ENCODE measurements at places on chromosomes 6 and 20.

GRCh38 chr6:161575523-161576254 lies 301.8 kb upstream of the AGPAT4 start:
- no peak for DNase-seq

DNA sequence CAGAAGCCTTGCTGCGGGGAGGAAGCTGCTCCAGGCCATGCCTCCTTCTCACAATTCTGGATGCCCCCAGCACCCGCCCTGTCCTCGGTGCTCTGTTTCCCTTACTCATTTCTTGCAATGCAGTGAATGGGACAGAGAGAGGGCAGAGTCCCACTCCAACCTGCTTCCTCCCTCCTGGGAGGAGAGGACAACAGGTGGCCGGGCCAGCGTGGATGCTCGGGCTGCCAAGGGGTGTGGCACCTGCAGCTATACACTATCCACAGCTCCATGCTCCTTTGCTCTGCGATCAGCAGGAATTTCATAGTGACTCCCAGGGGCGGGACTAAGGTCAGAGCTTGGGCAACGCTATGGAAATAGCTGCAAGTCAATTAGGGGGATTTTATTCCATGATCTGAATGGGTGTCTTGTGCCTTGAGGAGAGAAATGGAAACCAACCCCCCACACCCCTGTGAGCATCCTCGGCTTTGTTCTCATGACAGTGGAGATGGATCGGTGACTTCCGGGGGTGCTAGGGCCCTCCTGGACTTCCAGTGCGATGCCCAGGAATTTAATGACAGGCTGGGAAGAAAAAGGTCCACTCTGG lies 192.5 kb downstream of the MYLK4 start:
- no peak for DNase-seq

- DNase-seq, result no peak
Measured at GRCh38 chr20:48837014-48837413, 9.2 kb upstream of the PREX1 start.

- no peak for DNase-seq
Measured at GRCh38 chr6:128886706-128887105, 3.8 kb downstream of the LAMA2 start.

DNA sequence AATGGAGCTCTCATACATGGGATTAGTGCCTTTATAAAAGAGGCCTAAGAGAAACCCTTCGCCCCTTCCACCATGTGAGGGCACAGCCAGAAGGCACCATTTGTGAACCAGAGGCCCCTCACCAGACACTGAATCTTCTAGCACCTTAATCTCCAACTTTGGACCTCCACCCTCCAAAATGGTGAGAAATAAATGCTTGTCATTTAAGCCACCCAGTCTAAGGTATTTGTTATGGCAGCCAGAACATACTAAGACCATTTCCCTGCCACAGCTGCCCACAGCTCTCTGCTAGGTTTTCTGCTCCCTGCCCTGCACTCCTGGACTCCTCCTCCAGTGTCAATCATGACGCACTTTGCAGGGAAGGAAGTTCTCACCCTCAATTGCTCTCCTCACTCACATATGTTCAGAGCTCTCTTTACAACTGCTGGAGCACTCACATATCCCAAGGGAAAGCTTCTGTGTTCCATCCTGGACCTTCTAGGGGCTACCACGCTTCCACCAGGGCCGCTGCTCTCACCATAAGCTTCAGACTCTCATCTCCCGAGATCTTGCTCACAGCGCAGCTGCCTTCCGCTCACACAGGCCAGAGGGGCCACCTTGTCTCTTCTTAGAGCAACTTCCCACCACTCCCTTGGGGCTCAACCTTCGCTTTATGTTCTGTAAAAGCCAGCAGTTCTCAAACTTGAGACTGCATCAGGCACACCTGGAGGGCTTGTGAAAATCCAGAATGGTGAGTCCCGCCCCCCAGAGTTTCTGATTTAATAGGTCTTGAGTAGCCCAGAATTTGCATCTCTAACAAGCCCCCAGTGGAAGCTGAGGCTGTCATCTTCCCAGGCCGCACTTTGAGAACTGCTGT lies 1.6 kb upstream of the LY86 start:
- no peak for DNase-seq

DNA sequence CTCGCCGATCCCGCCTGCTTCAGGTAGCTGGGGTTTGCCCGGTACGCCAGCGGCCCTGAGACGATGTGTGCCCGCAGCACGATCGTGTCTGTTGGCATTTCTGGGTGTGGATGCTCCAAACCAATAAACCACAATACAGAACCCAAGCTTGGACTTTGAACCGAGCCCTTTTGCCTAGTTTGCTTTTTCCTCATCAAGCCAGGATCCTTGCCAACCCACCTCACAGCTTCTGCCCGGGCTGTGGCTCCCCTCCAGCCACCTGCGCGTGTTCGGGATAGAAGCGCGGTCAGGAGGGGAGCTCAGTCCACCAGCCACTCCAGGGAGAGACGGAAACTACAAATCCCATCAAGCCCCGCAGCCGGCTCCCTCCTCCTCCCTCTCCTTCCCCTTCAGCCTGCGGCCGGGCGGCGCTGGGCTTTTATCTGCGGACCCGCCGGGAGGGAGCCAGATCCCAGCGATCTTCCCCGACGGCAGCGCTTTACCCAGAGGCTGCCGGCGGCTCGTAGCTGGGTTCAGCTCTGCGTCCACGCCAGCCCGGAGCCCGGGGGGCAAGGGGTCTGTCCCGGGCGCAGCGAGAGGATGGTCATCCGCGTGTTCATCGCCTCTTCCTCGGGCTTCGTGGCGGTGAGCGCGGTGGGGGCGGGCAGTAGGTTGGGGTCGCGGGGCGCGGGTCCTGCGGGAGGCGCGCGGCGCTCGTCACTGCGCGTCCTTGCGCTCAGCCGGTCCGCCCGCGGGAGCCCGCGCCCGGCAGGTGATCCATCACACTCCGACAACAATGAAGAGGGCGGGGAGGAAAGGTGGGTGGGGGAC lies at the start of gene SH3BGRL2:
Gene SH3BGRL2, plus strand, starts transcription at position 447 of the 810 bp plus-strand sequence. Its CDS starts 133 bp downstream, at position 580.
- no peak for DNase-seq

- DNase-seq, result no peak
Measured at GRCh38 chr6:37783025-37783855, 36.3 kb upstream of the ZFAND3 start.

- no peak for DNase-seq
Measured at GRCh38 chr6:167658106-167658505, 168.6 kb upstream of the AFDN start.

GRCh38 chr20:25991051-25991755 lies 294.6 kb upstream of the ZNF337 start:
- no peak for DNase-seq

GRCh38 chr6:133759524-133759923 lies 129.4 kb upstream of the TCF21 start:
- DNase-seq, result no peak

DNA sequence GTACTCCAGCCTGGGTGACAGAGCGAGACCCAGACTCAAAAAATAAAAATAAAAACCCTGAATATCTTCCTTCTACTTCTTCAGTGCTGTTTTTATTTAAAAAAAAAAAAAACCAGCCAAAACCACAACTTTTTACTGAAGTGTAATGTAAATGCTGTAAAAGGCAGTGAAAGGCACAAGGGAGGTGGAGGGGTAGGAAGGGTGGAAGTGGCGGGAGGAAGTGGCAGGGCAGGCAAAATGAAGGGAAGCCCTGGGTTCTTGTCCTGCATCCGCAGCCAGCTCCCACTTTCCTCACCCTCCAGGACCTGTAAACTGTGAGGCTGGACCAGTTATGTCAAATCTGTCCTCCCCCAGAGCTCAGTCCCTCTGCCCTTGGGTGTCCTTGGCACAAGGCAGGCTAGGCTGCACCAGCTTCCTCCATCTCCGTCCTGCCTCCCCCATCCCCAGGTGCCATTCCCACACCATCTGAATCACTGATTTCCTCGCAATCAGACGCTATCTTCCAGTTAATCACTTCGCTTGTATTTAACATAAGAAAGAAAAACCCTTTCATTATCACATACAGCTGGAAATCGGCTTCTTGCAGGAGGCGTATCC lies 13.7 kb upstream of the PANK2 start:
- no peak for DNase-seq
